ENCODE measurements at places on chromosomes 7 and 10. TPM values are rescaled to one million over a fixed set of nuclear protein-coding genes. Genes with fewer than 3 reads are reported as not detected.

The C7orf57 gene
- not detected for total RNA-seq

The MBL2 gene
- not detected for total RNA-seq

The SSMEM1 gene
- total RNA-seq = not detected

The KCNH2 gene
- 4.6 TPM for total RNA-seq

The RPP30 gene
- total RNA-seq = 24.9 TPM

The TAS2R41 gene
- not detected for total RNA-seq

Data from astrocyte (in vitro differentiated cells and primary cell).